Hematopoietic multipotent progenitor cell treated with erythropoietin and hydrocortisone succinate and interleukin-3 and kit ligand, for 4 days (in vitro differentiated cells): ENCODE measurements at places on chromosomes 2 and 18.

DNA sequence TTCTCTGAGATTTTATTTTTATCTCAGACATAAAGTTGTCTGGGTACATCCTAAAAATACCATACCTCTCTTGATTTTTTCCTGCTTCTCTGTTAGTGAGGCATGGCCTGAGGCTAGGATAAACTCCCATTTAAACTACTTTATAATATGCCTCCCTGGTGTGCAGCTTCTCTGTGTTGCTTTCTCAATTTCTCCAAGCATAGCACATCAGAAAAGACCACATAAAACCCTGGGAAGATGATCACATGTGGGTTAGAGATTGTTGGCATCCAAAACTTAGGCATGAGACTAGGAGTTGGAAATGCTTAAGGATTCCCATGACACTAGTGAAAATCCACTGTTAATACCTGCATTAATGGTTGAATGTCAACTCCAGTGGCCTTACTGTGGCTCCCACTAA is 254.6 kb downstream of the RND3 start:
- no peak for DNase-seq

- peak; percentile 9 for DNase-seq
Measured at GRCh38 chr2:33210626-33211025, 263.9 kb downstream of the LTBP1 start.

DNA sequence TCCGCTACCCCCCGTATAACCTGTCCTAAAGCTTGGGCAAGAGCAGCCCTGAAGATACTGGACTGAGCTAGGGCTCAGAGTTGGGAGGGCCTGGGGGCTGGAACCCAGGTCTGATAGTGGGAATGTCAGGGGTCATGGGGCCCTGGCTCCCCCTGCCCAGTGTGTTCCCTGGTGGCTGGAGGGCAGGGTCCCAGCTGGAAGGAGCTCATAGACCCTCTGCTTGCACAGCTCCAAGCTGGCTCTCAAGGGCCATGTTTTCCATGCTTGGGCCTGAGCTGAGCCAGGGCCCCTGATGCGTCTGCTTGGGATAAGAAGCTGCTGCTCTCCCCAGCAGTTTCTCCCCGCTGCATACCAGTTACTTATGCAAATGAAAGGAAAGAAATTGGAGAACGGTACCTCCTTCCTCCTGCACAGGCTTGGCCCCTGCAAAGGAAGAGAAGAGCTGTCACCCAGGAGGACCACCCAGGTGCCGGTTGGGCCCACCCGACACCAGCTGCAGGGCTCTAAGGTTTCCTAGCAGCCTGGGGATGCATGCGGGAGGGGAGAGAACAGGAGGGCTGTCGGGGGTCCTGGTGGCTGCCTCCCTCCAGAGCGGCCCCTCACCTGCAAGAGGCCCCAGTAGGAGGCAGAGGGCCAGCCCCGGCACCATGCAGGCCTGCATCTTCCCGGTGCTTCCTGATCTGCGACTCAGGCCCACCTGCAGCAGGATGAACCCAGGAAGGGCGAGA is 628 bp downstream of the OTOS start:
- DNase-seq = no peak

DNA sequence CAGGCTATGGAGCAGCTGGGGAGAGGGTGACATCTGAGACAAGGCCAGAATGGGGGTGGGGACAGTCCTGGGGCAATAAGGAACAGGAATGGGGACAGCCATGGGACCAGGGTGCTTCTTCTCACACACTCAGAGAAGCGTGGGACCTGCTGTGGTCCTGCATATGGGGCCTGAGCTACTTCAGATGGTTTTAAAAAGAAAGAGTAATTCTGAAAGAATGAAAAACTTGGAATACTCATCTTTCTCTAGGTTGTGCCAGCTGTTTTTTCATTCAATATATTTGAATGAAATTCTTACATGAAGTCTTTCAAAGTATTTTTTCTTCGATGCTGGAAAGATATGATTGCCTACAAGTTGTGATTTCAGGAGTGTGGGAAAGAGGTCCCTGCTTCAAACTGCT is 227.5 kb upstream of the APCDD1 start:
- DNase-seq = no peak

- no peak for DNase-seq
Measured at GRCh38 chr2:178542569-178542968, 62.3 kb downstream of the PLEKHA3 start.

DNA sequence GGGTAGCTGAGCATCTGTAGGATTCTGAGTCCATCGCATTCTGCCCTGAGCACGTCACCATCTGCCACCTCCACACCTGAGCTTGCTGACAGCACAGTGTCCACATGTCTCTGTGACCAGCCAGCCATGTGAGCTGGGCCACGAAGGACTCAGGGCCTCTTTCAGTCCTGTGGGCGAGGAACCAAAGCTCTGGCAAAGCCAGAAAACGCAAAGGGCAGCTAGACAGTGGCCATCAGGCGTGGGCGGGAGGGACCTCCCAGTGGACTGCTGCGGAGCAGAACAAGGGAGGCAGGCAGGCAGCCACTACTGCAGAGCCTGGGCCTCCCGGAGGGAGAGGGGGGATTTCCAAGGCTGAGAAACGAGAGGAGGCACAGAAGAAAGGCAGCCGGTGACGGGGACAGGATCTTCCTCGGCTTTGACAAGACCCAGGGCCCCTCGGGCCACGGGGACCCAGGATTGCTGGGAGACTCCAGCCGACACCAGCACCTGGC is 274.6 kb upstream of the SALL3 start:
- DNase-seq = no peak
